ENCODE measurements at places on chromosomes 5 and 9.
A peak's percentile ranks its signal among the peaks of the same experiment; 100 is the strongest.

- peak; percentile 77 for DNase-seq
These were observed at the start of gene NCS1 for GRCh38 chr9:130172161-130172857. Gene NCS1 (plus strand): TSS chr9:130172404. CDS start chr9:130172664, 260 bp downstream.

DNA sequence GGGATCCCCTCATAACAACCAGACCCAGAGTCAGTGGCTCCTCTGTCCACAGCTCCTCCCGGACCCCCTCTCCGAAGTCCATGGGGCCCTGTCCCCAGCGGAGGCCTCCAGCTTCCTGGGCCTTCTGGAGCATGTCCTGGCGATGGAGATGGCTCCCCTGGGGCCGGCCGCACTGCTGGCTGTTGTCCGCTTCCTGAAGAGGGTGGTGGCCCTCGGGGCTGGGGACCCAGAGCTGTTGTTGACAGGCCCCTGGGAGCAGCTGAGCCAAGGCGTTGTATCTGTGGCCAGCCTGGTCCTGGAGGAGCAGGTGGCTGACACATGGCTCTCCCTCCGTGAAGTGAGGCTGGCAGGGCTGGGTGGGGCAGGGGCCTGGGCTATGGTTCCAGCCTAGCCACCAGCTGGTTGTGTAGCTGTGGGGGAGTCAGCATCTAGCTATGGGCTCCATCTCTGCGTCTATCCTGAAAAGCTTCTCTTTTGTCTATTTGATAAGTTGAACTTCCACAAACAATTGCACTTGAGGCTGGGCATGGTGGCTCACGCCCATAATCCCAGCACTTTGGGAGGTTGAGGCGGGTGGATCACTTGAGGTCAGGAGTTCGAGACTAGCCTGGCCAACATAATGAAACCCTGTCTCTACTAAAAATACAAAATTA, 4.7 kb downstream of the ADGRD2 start:
- DNase-seq, result no peak

GRCh38 chr9:97510797-97511654, 9.6 kb downstream of the TMOD1 start:
- peak; percentile 79 for DNase-seq

DNA sequence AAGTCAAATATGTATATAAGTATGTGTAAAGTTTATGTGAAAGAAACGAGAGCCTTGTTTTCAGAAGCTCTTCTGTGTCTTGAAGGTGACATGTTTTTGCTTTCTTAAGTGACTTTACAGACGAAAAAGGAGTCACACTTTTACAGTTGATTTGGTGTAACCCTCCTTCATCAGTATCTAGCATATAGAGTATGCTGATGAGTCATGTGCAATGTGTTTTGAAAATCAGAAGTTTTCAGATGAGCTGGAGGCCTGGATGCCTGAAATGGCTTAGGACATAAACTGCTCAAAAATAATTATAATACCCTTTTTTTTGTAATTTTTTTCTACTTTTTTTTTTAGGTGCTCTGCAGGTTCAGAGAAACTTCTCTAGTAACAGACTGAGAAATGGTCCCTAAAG, 209.5 kb downstream of the CD180 start:
- peak; percentile 59 for DNase-seq

DNA sequence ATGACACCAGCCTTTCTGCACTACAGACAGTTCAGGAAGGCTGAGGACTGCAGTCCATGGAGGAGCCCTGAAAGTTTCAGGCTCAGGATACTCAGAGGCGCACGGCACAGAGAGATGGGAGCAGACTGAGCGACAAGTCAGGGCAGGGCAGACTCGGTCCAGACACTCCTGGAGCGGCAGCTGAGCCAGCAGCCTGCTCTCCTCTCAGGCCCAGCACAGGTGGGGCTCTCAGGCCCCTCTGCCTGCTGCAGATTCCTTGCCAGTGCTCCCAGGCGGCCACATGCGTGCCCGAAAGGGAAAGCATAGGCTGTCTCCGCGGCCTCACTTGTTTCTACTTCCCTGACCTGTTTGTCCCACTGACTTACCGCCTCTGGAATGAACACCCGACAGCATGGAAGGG, 228.3 kb downstream of the IRX2 start:
- DNase-seq, result no peak

- DNase-seq, result no peak
These were observed 146.8 kb downstream of the LURAP1L start for GRCh38 chr9:12921621-12922020.

GRCh38 chr9:90539286-90539685, 103.3 kb downstream of the DIRAS2 start:
- DNase-seq, result no peak

GRCh38 chr5:139980765-139981164, 62.3 kb downstream of the NRG2 start:
- no peak for DNase-seq

DNA sequence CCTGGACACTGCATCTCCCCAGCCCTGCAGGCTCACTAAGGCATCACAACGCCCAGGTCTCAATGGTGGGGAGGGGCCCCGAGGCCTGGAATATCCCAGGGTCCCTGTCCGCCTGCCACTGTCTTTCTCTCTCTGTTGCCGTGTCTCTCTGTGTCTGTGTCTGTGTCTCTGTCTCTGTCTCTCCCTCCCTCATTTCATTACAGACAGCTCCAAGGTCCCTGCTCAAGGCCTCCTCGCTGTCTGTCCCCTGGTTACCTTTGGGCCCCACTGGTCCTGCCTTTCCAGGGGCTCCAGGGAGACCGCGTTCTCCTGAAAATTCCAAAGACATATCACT, 3.2 kb downstream of the FCN1 start:
- no peak for DNase-seq

DNA sequence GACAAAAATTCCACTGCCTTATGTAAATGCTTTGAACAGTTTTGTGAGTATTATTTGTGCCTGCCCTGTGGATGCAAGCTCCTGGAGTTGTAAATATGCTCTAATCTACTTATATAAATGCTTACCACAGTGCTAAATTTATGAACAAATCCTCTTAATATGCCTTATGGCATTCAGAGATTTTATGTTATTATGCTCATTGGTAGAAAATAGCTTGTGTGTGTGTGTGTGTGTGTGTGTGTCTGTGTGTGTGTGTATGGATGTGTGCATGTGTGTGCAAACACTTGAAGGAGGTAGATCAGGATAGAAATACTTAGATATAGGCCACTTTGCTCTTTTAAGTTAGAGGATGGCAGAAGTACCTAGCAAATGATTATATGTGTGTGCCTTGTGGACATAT, 253.9 kb downstream of the TAF11L14 start:
- no peak for DNase-seq

GRCh38 chr9:71772726-71773125, 4.4 kb upstream of the CEMIP2 start:
- DNase-seq, result no peak

All from ELR (cell line).